OCI-M1 (cell line): ENCODE measurements at places on chromosomes 13 and 19.

DNA sequence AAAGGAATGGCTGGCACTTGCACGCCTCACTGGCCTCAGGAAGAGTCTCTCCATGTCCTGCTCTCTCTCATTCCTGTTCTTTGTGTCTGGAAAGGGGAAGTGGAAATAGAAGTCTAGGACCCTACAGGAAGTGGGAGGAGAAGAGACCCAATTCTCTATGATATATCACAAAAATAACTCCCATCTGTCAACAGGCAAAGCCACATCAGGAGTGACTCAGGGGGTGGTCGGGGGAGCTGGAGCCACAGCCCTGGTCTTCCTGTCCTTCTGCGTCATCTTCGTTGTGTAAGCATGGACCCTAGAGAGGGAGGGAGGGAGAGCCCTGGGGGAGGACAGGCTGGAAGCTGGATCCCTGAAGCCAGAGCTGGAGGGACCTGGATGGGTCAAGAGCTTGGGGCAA is 3.0 kb downstream of the SIGLEC9 start:
- DNase-seq: peak; percentile 92

- peak; percentile 54 for DNase-seq
Measured at GRCh38 chr19:44712864-44713515, 14.0 kb downstream of the CEACAM16 start.

DNA sequence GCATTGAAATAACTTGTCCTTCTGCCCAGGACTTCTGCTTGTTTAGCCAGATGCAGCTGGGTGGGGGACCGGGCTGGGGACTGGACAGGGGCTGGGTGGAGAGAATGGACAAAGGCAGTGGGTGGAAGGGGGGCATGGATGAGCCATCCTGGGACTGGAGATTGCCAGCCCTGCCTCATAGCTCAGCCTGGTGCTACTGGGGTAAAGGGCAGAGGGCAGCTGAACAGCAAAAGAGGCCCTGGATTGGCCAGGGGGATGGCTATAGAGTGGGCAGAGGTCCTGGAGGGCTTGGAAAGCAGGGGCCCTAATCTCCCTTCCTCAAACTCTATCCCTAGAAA is 17.7 kb upstream of the PLAUR start:
- DNase-seq: no peak

- no peak for DNase-seq
Measured at GRCh38 chr19:39870171-39870971, 24.2 kb upstream of the FBL start.

DNA sequence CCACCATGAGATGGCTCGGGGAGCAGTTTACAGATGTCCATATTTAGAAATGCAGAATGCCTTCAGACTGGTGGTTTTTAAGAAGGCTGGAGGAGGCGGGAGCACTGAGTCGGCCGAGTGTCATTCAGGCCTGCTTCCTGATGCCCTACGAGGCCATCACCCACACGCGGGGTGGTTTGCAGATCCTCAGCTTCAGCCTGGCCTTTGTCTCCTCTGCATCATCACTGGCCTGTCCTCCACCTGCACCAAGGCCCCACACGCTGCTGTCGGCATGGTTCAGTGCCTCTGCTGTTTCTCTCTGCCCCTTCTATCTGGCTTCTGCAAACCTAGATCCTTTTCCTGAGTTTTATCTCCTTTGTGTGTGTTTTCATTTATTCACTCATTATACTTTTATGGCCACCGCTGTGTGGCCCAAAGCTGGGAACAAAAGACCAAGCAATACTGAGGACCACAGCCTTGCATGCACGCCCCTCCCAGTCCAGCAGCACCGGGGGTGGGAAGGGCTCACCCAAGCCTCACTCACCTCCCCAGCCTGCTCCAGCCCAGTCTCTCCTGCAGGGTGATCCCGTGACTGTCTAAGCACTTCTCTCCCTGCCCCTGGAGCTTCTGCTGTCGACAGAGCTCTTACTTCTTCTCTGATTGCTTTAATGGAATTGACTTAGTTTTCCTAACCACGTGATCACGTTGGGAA is 240.8 kb downstream of the TEX29 start:
- no peak for DNase-seq

- DNase-seq: peak; percentile 68
Measured at GRCh38 chr19:5309438-5310204, 31.0 kb downstream of the PTPRS start.

GRCh38 chr19:7674010-7675005 is 2.6 kb upstream of the MCEMP1 start:
- peak; percentile 94 for DNase-seq

DNA sequence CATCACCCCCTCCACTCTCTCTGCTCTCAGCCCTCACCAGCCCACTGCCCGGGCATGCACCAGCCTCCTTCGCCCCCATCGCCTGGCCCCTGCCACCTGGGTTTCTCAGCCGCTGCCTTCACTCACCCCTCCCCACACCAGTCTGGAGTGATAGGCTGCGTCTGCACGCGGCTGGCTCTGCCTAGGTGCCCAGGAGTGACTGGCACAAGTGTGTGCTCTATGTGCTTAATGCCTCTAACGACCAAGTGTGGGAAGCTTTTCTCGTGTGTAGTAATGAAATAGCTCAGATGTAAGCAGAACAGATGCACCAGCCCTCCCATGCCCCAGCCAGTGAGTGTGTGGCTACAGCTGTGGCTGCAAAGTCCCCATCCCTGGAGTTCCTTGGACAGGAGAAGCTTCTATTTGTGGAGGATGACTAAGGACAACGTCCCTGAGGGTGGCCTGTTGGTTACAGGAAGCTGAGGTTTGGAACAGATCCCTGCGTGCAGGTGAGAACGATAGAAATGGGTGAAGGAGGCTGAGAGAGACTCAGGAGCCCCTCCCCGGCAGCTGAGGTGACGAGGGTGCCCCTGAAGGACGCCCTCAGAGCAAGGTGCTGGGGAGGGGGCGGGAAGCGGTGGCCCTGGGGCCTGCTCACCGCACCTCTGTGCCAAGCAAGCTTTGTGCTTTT is 35.6 kb downstream of the ATP11A start:
- no peak for DNase-seq

- DNase-seq: no peak
Measured at GRCh38 chr19:5179256-5179655, 161.4 kb downstream of the PTPRS start.

DNA sequence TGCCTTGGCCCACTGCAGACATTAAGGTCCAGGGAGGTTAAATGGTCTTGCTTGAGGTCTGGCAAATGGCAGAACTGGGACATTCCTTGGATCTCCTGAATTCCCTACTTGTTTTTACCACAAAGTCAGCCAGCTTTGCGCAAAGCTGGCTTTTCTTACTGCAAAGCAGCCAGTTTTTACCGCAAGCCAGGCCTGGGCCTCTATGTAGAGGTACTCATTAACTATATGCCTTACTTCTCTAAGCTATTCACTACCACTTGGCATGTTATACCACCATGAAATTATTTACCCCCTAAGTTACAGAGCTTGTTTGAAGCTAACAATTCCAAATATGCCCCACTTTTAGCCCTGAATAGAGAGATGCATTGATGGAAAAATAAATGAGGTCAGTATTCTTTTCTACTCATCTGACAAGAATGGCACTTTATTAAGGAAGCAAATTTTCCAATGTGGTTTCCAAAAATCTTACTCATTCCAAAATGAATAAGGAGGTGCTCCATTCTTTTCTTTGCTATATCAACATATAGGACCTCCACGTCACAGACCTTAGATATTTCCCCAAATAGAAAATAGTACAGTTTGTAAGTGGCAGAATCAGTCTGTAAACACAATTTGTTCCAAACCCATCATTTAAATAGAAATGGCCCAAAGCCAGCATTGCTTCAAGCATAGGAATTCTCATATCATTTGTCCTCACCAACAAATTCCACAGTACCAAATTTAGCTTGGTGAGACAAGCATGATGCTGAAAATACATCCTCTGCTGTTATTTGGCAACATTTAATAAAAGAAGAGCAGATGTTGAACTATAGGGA is 143.9 kb upstream of the TSC22D1 start:
- no peak for DNase-seq

GRCh38 chr13:34376483-34376882 is 558.5 kb downstream of the RFC3 start:
- no peak for DNase-seq

GRCh38 chr13:108926862-108927261 is 297.5 kb downstream of the MYO16 start:
- no peak for DNase-seq

GRCh38 chr19:30689474-30689873 is 317.3 kb downstream of the ZNF536 start:
- DNase-seq: no peak

- peak; percentile 42 for DNase-seq
Measured at GRCh38 chr19:2327773-2328400, 499 bp downstream of the LSM7 start.

DNA sequence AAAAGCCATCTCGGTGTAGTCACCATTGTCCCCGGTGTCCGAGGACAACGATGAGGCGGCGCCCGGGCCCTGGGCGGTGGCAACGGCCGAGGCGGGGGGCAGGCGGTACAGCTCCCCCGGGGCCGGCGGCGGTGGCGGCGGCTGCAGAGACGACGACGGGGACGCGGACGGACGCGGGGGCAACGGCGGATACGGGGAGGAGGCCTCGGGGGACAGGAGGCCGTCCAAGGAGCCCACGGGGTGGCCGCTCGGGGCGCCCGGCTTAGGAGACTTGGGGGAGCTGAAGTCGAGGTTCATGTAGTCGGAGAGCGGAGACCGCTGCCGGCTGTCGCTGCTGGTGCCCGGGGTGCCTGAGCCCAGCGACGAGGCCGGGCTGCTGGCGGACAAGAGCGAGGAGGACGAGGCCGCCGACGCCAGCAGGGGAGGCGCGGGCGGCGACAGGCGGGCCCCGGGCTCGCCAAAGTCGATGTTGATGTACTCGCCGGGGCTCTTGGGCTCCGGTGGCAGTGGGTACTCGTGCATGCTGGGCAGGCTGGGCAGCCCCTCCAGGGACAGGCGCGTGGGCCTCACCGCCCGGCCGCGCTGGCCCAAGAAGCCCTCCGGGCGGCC is 3.5 kb downstream of the IRS2 start:
- DNase-seq: no peak

- no peak for DNase-seq
Measured at GRCh38 chr19:18109341-18109732, 11.8 kb downstream of the MAST3 start.

DNA sequence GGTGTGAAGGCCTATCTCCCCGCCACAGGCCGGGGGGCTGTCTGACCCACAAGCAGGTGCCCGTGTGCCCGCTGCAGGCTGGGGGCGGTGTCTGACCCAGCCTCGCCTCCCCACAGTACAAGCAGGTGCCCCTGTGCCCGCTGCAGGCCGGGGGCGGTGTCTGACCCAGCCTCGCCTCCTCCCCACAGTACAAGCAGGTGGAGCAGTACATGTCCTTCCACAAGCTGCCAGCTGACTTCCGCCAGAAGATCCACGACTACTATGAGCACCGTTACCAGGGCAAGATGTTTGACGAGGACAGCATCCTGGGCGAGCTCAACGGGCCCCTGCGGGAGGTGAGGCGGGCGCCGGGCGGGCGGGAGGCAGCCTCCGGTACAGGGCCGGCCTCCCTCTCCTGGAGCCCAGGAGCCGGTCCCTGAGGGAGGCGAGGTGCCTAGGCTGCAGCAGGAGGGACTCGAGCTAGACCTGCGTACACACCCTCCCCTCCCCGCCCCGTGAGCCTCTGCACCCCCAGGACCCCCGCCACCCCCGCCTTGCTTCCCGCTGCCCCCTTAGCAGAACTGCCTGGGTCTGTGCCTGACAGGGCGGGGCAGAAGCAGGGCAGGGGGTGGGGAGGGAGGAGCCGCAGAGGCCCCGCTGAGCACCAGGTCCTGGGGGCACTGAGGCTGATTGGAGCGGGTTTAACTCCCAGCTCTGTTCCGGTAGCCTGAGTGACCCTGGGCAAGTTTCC is 20.6 kb downstream of the HCN2 start:
- DNase-seq: no peak

- DNase-seq: peak; percentile 81
Measured at GRCh38 chr13:62014299-62014698, 598.6 kb upstream of the PCDH20 start.

DNA sequence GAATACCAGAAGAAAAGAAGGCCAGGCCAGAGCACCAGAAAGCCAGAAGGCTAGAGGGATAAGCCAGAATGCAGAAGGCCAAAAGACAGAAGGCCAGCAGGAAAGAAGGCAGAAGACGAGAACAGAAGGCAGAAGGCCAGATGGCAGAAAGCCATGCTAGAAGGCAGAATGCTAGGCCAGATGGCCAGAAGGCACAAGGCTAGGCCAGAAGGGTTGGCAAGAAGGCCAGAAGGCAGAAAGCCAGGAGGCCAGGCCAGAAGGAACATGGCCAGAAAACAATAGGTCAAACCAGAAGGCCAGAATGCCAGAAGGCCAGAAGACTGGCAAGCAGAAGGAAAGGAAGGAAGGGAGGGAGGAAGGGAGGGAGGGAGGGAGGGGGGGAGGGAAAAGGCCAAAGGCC is 188.8 kb downstream of the TUBA3C start:
- DNase-seq: no peak

DNA sequence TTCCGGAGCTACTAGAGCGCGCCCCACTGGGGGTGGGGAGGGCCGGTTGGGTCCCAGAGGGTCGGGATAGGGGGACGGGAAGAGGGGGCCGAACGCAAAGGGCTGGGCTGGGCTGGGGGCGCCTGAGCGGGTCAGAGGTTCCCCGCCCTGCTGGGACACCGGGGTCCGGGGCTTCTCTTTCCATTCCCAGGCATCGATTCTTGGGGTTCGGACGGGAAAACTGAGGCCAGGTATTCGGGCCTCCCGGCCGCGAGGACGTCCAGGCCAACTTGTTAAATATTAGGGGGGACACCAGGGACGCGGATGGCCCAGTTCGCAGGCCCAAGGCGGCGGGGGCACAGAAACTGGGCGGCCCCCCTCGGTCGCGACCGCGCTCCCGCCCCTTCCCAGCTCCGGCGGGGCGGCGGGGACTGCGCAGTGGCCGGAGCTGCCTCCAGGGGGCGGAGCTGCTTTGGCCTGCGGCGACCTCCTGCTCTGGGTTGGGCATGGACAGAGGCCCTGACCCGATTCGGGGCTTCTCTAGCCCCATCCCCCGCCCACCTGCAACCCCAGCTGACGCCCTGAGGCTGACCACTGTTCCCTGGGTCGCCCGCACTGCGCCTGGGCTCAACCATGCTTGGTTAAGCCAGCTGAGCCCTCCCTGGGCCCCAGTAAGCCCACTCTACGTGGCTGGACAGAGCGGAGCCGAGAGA is 1.2 kb upstream of the KLF16 start:
- peak; percentile 72 for DNase-seq

GRCh38 chr13:93364166-93364565 is 137.6 kb downstream of the GPC6 start:
- DNase-seq: no peak

GRCh38 chr19:33388231-33388724 is 14.8 kb downstream of the CEBPG start:
- DNase-seq: no peak

DNA sequence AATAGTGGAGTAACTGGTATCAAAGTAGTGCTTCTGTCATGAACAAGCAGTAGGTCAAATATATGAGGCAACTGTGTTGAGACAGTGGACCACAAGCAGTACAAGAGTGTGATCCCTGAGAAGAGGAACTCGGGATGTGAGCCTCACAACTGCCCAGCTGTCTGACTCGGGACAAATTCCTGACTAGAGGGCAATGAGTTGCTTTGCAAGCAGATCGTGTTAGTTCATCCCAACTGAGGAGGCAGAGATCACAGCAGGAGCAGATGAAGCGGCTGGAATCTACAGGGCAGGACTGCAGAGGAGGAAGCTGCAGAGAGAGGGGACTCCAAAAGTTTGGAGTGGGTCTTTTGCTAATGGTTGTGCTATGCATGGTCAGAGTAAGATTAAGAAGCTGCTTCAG is 741.1 kb downstream of the DIAPH3 start:
- DNase-seq: peak; percentile 12
